ENCODE measurements at places on chromosomes 13 and 19. TPM values are rescaled to one million over a fixed set of nuclear protein-coding genes. Genes with fewer than 3 reads are reported as not detected.

Gene PDCD5
- polyA plus RNA-seq: 662 TPM

Gene KIR2DL1
- not detected for polyA plus RNA-seq

DNA sequence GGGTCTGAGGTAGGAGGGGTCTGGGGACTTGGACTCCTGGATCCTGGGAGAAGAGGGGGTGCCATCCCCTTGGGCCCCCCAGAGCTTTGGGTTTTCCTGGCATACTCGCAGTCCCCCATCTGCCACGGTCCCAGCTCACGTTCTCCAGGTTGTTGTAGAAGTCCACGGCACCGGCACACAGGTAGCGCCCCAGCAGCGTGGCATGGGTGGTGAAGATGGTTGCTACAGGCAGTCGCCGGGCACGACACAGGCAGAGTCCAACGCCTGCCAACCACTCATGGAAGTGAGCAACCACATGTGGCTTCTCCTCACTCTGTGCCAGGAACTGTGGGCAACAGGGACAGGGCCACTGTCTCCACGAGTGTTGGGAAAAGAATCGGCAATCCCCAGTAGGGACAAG lies 7.4 kb downstream of the GYS1 start:
- DNase-seq: no peak

GRCh38 chr19:46021531-46022041 lies 1.3 kb downstream of the PGLYRP1 start:
- no peak for DNase-seq

- no peak for DNase-seq
Observed at GRCh38 chr13:24270639-24271141, 38.7 kb upstream of the C1QTNF9 start.

DNA sequence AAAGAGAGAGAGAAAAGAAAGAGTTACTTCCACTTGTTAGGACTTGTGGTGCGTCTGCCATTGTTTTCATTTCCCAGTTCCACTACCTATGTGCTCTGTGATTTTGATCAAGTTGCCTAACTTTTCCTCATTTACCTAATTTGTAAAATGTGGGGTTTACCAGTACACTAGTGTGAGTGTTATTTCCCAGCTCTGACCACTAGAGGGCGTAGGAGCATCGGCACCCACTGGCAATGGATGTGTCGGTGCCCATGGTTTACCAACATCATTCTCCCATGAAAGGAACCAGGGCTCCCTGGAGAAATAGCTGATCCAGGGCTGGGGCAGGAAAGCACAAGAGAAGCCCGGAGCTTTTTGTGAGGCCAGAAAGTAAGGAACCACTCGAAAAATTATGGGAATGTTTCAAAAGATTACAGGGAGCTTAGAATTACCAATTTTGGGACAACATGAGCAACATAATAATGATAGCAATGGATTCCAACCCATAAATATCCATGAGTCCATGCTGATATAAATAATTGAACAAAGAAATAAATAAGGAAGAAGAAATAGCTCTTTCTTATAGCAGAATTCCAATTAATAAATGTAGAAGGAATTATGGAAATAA lies 15.1 kb upstream of the CEACAM4 start:
- peak; percentile 99 for DNase-seq

DNA sequence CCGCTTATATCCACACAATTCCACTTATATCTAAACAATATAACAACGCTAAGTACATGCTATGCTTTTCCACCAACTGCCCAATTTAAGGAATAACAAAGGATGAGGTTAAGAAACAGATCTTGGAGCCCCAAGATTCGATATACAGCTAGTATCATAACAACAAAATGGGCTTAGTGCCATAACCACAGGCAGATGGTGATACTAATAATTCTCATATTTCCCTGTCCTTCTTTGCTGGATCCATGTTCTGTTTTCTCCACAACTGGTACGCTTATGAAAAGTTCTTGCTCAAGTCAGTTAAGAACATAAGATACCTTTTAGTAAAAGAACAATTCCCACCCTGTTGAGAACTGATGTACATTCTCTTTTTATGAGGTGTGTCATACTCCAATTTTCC lies 33.9 kb downstream of the CAB39L start:
- DNase-seq: no peak

- DNase-seq: no peak
Observed at GRCh38 chr19:48641850-48642249, 4.1 kb downstream of the CA11 start.
